ENCODE measurements at places on chromosomes 5 and 9. TPM values are rescaled to one million over a fixed set of nuclear protein-coding genes. Genes with fewer than 3 reads are reported as not detected.

DNA sequence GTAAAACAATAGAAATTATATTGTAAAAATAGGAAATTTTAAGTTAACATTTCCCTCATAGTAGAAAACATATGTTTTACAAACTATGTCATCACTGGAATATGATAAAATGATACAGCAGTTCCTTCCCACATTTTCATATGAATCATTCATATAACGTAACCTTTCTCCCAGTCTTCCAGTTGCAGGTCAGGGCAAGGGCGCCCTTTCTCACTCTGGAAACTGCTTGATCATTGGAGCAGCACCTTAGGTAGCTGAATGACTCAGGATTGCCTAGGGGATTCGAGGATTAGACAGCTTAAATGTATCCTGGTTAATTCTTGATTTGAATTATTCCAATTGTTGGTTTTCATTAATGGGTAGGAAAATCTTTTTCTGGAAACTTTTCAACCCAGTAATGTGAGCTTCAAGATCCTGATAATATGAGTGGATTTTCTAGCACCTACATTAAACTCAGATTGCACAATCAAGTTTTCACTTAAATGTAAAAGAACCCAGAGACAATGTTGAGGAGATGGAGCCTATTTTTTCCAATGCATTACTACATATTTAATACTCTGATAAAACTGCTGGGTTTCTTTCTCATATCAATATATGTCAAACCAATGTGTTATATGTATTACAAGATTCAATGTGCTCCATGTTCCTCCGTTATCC is 32.6 kb upstream of the ANXA1 start:
- no peak for DNase-seq
- no peak overlapping the region for H3K27ac ChIP-seq
- no peaks in the 10 kb centered on the region for H3K36me3 ChIP-seq
- no peaks in the 10 kb centered on the region for H3K4me1 ChIP-seq
- H3K4me3 ChIP-seq, result no peak overlapping the region

DNA sequence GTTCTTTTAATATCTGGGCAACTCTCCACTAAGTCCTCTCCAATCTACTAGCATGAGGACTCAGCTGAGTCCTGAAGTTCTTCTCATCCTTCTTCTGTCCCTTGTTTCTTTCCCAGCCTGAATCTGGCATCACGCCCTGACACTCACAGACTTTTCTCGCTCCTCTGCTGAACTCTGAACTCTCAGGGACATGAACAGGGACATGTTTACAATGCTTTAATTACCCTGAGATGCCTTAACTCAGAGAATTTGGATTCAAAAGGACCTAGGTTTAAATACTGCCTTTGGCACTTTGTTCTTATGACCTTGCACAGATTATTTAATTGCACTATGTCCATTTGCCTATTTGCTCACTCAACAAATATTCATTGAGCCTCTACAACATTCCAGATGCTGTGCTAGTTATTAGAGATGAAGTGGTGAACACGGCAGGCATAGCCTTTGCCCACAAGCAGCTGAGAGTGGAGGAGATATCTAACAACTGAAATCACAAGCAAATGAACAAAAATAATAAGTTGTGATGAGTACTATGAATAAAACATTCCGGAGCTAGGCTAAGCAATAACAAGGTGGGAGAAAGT is 106.0 kb downstream of the ADRB2 start:
- H3K4me3 ChIP-seq, result no peak overlapping the region
- H3K27ac ChIP-seq, result no peak overlapping the region
- DNase-seq, result no peak
- no peaks in the 10 kb centered on the region for H3K27me3 ChIP-seq
- H3K4me1 ChIP-seq, result no peaks in the 10 kb centered on the region

DNA sequence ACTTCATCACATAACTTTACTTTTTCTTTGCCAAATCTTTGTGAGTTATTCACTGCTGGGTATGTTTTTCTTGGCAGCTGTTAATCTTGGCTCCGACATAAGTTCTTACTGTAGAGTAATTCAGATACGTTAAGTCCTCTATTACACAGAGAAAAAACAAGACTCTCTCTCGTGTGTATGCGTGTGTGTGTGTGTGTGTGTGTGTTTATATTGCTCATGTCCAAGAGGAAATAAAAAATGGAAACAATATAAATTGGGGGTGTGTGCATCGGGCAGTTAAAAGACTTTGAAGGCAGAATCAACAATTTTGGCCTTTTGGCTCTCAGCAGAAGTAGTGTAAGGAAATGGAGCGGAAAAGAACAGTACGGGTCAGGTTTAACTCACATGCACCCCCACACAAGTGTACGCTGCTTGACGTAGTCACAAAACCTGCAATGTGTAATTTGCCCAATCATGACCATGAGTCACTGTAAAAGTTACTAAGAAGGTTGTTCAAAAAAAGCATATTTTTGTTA is 67.2 kb upstream of the IFNE start:
- peaks cover 9% of the 10 kb centered on the region for H3K4me1 ChIP-seq
- no peak overlapping the region for H3K27ac ChIP-seq
- H3K4me3 ChIP-seq, result no peak overlapping the region
- DNase-seq, result no peak
- H3K36me3 ChIP-seq, result no peaks in the 10 kb centered on the region
- no peaks in the 10 kb centered on the region for H3K27me3 ChIP-seq

The HTR4 gene
- not detected for total RNA-seq

The PCDHA9 gene
- total RNA-seq, result 2.0 TPM

- H3K27ac ChIP-seq, result no peak overlapping the region
- H3K27me3 ChIP-seq, result no peaks in the 10 kb centered on the region
- H3K4me3 ChIP-seq, result no peak overlapping the region
- DNase-seq, result no peak
- no peaks in the 10 kb centered on the region for H3K4me1 ChIP-seq
Observed at GRCh38 chr5:76249621-76250020, 153.5 kb upstream of the IQGAP2 start.

The SPINK7 gene
- total RNA-seq, result not detected

The PCDHGB6 gene
- 22.1 TPM for total RNA-seq

DNA sequence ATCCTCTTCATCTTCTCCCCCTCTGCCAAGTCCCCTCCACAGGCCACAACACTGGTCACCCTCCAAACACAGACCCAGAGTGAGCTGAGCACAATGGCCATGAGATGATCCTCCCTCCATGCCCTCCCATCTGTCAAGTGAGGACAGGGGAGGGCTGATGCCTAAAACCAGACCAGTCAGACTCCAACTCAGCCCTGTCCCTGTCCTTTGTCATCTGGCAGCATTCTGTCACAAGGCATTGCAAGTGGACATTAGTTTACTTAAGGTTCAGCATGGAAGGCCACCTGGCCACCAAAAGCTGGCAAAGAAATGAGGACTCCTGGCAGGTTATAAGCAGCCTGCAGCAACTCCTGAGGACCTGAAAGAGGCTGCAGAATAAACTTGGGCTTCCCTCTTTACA is 136.2 kb upstream of the SLC30A5 start:
- no peak overlapping the region for H3K4me3 ChIP-seq
- no peaks in the 10 kb centered on the region for H3K27me3 ChIP-seq
- no peak overlapping the region for H3K27ac ChIP-seq
- no peaks in the 10 kb centered on the region for H3K4me1 ChIP-seq
- no peaks in the 10 kb centered on the region for H3K36me3 ChIP-seq
- no peak for DNase-seq

GRCh38 chr9:114205171-114206015 is 50.1 kb downstream of the COL27A1 start:
- DNase-seq, result no peak
- H3K27me3 ChIP-seq, result no peaks in the 10 kb centered on the region
- no peak overlapping the region for H3K4me3 ChIP-seq
- H3K36me3 ChIP-seq, result no peaks in the 10 kb centered on the region

GRCh38 chr5:115180165-115180709 is 10.5 kb upstream of the TRIM36 start:
- peak overlapping the region; percentile 55 for H3K4me3 ChIP-seq
- peak; percentile 92 for DNase-seq
- no peaks in the 10 kb centered on the region for H3K36me3 ChIP-seq
- peaks cover 88% of the 10 kb centered on the region for H3K27me3 ChIP-seq
- no peak overlapping the region for H3K27ac ChIP-seq

Data from neural progenitor cell (in vitro differentiated cells).